ENCODE measurements at places on chromosomes 3 and 15. TPM values are rescaled to one million over a fixed set of nuclear protein-coding genes. Genes with fewer than 3 reads are reported as not detected.
A peak's percentile ranks its signal among the peaks of the same experiment; 100 is the strongest.

DNA sequence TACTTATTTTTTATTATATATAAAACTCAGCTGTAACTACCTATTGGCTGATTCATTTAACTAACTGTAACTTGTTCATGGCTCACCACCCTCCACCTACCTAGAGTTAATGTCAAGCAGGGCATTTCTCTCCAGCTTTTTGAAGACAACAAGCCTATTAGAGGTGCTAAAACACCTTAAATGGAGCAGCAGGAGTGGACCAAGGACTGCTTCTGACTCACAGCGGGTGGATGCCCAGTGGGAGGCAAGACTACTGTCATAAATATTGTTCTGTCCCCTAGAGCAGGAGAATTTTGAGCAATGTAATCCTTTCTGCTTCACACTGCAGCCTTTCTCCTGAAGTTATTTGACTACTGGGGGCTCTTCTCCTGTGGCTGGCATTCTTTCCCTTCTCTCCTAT, 146.9 kb downstream of the CLSTN2 start:
- H3K27ac ChIP-seq: no peak overlapping the region
- DNase-seq: no peak
- peaks cover 55% of the 10 kb centered on the region for H3K27me3 ChIP-seq
- no peak overlapping the region for H3K4me3 ChIP-seq

HES1 gene
- 108 TPM for total RNA-seq

DNA sequence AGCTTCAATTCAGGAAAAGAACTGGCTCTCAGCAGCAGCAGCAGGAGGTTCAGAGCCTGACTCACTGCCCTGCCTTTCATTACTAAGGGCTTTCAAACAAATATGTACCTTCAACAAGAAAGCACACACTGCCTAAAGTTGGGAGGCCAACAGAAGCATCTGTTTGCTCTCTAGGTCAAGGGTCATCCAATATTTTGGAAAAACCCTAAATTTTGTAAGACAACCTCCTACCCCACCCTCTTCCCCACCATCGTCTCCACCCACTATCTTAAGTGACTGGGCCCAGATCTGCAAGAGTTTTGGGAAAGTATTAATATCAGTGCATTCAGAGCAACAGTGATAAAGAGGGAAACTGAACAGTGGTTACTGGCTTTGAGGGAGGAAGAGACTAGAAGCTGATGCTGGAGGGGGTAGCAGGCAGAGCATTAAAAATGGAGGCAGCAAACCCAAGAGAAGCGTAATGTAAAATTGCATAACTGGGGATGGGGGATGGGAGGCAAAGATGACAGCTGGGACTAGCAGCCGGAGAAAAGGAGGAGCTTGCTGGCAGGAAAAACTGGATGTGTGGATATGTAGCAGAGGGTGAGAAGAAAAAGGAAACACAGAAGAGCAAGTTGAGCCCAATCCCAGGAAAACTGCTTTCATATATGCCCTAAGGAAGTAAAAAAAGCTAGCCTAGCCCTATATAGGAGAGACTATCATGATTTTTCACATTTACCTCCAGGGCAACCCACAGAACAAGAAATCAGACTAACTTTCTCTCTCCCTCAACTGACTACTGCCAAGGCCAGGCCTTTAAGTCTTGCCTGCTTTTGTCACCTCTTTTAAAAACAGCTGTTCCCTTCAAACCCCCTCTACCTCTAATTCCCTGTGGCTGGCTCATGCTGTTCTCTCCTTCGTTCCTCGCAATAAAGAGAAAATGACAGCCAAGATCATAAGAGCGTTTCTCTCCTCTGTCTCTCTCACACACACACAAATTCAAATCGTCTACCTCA, 31.4 kb downstream of the NPTN start:
- no peak overlapping the region for H3K4me3 ChIP-seq
- peaks cover 28% of the 10 kb centered on the region for H3K4me1 ChIP-seq
- H3K36me3 ChIP-seq: no peaks in the 10 kb centered on the region
- H3K27ac ChIP-seq: no peak overlapping the region

DNA sequence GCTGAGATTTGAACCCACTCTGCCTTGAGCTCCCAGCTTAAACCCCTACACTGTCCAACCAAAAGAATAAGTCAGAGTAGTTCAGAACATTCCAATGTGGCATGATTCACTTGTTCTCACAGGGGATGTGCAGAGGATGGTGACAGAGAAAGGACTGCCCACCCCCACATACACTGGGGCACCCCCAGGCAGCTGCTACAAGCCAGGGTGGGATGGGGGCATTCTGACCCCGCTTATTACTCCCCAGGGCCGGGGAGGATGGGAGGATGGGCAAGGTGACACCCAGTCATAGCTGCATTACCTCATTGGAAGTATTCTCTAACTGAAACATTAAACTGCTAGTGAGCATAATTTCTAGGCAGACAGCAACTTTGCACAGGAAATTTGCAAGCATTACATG, 126.0 kb upstream of the PRR20G start:
- no peak for DNase-seq
- no peaks in the 10 kb centered on the region for H3K36me3 ChIP-seq
- H3K27ac ChIP-seq: no peak overlapping the region
- H3K4me1 ChIP-seq: no peaks in the 10 kb centered on the region
- peaks cover 55% of the 10 kb centered on the region for H3K27me3 ChIP-seq
- H3K4me3 ChIP-seq: no peak overlapping the region

DNA sequence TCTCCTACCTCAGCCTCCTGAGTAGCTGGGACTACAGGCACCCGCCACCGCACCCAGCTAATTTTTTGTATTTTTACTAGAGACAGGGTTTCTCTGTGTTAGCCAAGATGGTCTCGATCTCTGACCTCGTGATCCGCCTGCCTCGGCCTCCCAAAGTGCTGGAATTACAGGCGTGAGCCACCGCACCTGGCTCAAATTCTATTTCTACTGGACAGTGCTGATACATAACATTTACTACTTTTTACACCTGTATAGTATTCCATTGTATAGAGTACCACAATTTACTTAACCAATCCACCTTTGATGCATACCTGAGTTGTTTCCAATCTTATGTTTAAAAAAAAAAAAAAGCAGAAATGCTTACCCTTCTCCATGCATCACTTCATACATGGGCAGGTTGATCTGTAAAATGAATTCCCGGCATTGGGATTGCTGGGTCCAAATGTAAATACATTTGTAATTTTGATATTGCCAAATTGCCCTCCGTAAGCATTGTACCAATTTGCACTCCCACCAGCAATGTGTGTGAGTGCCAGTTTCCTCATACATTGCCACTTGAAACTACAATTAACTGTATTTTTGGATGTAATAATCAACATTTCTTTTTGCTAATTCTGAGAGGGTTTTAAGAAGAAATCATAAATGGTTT, 94.5 kb downstream of the NPTN start:
- peaks cover 1% of the 10 kb centered on the region for H3K27me3 ChIP-seq
- no peak overlapping the region for H3K27ac ChIP-seq
- H3K36me3 ChIP-seq: no peaks in the 10 kb centered on the region
- no peak for DNase-seq
- H3K4me1 ChIP-seq: no peaks in the 10 kb centered on the region
- no peak overlapping the region for H3K4me3 ChIP-seq

GRCh38 chr3:15273227-15273626, 59.2 kb downstream of the SH3BP5 start:
- H3K4me1 ChIP-seq: peaks cover 15% of the 10 kb centered on the region
- no peaks in the 10 kb centered on the region for H3K27me3 ChIP-seq
- H3K36me3 ChIP-seq: peaks cover 5% of the 10 kb centered on the region

ABHD14A gene
- 15.5 TPM for total RNA-seq

DNA sequence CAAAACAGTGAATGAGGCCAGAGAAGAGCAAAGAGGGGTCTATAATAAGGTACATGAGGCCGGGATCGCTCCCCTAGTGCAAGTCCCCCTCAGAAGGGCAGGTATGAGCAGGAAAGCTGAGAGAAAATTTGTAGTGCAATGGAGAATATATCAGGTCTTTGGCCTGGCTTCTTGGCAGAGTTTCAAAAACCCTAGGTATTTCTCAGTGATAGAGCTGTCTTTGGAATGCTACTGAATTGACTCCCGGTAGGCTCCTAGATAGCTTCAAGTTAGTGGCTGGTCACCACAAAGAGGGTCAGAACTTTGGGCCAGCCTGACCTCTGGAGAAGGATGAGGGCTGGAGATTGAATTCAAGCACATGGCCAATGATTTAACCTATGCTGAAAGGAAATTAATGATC, 30.6 kb upstream of the OXTR start:
- peaks cover 4% of the 10 kb centered on the region for H3K4me1 ChIP-seq
- no peak overlapping the region for H3K4me3 ChIP-seq
- H3K27ac ChIP-seq: no peak overlapping the region
- DNase-seq: no peak
- peaks cover 5% of the 10 kb centered on the region for H3K36me3 ChIP-seq

DNA sequence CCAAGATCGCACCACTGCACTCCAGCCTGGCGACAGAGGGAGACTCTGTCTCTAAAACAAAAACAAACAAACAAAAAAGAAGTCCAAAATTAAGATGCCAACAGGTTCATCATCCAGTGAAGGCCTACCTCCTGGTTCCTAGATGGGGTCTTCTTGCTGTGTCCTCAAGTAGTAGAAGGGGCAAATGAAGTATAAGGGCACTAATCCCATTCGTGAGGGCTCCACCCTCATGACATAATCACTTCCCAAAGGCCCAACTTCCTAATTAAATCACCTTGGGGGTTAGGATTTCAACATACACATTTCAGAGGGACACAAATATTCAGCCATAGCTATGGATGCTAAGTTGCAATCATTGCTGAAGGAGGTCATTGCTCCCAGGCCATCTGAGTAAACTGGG, 45.8 kb downstream of the PCNP start:
- no peaks in the 10 kb centered on the region for H3K27me3 ChIP-seq
- no peak for DNase-seq
- no peak overlapping the region for H3K27ac ChIP-seq
- H3K4me1 ChIP-seq: no peaks in the 10 kb centered on the region

GRCh38 chr3:127050733-127051132, 67.8 kb downstream of the PLXNA1 start:
- DNase-seq: no peak
- H3K27me3 ChIP-seq: no peaks in the 10 kb centered on the region

DNA sequence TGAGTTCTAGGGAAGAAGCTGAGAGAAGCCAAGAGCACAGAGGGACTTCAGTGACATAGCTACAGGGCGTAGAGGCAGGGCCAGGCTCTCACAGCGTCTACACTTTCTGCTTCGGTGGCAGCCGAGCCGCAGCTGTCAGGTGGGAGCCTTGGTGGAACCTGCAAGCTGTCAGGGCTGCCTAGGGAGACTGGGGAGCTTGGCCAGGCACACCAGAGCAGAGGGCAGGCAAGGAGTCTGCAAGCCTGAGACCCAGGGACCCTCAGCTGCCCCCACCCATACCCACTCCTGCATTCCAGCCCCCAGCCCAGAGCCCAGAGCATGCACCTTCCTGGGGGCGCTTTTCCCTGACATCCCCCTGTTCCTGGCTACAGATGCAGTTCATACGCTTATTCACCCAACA, 13.4 kb upstream of the KLF15 start:
- H3K4me1 ChIP-seq: no peaks in the 10 kb centered on the region
- H3K27me3 ChIP-seq: no peaks in the 10 kb centered on the region
- no peak for DNase-seq
- no peaks in the 10 kb centered on the region for H3K36me3 ChIP-seq
- no peak overlapping the region for H3K27ac ChIP-seq
- no peak overlapping the region for H3K4me3 ChIP-seq

GRCh38 chr15:28084547-28084946, 14.6 kb downstream of the OCA2 start:
- no peak for DNase-seq
- no peak overlapping the region for H3K4me3 ChIP-seq
- H3K4me1 ChIP-seq: no peaks in the 10 kb centered on the region
- no peak overlapping the region for H3K27ac ChIP-seq
- no peaks in the 10 kb centered on the region for H3K36me3 ChIP-seq

DNA sequence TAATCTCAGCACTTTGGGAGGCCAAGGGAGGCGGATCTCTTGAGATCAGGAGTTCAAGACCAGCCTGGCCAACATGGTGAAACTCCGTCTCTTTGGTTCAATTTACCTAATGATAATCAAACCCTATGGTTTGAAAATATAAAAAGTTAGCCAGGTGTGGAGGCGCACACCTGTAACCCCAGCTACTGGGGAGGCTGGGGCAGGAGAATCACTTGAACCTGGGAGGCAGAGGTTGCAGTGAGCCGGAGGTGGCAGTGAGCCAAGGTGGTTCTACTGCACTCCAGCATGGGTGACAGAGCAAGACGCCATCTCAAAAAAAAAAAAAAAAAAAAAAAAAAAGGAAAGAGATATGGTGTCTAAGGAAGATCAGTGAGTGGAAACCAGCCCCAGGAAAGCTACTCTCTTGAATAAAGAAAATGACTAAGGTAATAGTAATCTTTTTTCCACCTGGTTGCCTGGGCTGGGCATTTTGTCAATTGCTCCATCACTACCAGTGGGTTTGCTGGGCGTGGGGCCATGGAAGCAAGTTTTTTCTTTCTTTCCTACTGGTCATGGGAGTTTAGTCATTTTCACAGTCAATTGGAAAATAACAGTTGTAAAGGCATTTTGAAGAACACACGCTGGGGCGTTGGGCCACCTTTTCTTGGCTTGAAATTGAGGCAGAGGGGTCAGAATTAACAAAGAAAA, 387.6 kb upstream of the RGMA start:
- H3K36me3 ChIP-seq: no peaks in the 10 kb centered on the region
- peaks cover 27% of the 10 kb centered on the region for H3K27me3 ChIP-seq
- no peaks in the 10 kb centered on the region for H3K4me1 ChIP-seq
- DNase-seq: no peak
- no peak overlapping the region for H3K4me3 ChIP-seq

- no peak for DNase-seq
- H3K36me3 ChIP-seq: peaks cover 13% of the 10 kb centered on the region
- H3K27ac ChIP-seq: no peak overlapping the region
- no peak overlapping the region for H3K4me3 ChIP-seq
Observed at GRCh38 chr3:106985721-106986120, 391.5 kb upstream of the CCDC54 start.

- H3K36me3 ChIP-seq: no peaks in the 10 kb centered on the region
- DNase-seq: no peak
- peaks cover 7% of the 10 kb centered on the region for H3K4me1 ChIP-seq
- no peak overlapping the region for H3K27ac ChIP-seq
Observed at GRCh38 chr15:50183112-50183794, 1.3 kb downstream of the SLC27A2 start.

DNA sequence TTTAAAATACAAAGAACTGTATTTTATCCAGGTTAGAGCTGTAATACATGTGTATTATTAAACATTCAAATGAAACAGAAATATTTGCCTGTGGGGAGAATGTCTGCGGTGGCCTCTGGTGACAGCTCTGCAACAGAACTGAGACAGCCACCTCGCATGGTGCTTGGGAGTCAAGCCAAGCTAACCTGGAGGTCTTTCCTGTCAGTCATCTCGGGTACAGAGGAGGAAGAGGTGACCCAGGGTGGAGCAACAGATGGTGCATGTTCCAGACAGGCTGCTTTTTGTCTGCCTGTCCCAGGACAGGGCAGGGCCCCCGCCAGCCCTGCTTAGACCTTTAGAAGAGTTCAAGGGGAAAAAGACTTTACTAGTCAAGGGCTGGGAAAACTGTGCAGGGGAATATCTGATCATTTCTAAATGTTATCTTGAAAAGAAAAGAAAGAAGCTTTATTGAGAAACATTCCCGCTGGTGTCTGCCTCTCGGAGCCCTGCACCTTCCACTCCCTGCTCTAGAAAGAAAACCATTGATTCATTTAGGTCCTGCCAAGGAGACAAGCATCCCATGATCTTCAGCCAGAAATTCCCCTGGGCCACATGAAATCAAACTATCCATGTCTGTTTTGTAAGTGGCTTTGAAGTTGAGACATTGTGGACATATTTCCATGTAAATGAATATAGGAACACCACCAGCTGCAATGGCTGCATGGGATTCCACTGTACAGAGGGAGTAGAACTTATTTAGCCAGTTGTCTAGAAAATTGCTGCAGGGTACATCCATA, 5.5 kb upstream of the NR2E3 start:
- no peak overlapping the region for H3K4me3 ChIP-seq
- peaks cover 38% of the 10 kb centered on the region for H3K4me1 ChIP-seq
- H3K27me3 ChIP-seq: no peaks in the 10 kb centered on the region
- DNase-seq: no peak
- peak overlapping the region; percentile 89 for H3K27ac ChIP-seq
- H3K36me3 ChIP-seq: peaks cover 3% of the 10 kb centered on the region

Data from mesothelial cell of epicardium (in vitro differentiated cells).